ENCODE measurements at places on chromosomes 7 and 10. TPM values are rescaled to one million over a fixed set of nuclear protein-coding genes. Genes with fewer than 3 reads are reported as not detected.

DNA sequence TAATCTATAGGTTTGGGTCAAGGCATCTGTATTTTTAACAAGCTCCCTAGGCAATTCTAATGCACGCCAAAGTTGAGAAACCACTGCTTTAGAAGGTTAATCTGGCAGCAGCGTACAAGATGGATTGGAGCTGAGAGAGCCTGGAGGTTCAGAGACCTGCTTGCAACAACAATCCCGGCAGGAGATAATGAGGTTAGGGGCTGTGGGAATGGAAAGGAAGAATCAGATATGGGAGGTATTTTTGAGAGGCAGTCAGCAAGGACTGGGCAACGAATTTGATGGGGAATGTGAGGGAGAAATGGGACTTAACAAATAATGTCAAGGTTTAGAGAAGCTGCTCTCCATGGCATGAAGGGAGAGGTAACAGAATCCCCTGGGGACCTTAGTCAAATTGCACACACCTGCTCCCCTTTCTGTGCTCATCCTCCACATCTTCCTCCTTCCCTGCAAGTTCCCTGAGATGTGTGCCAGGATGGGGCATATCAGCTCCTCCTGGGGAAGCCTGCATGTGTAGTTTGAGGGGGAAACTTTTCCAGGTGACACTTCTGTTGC lies 731.0 kb upstream of the GALNT17 start:
- no peak for DNase-seq

- DNase-seq, result no peak
These were observed 14.9 kb upstream of the CCDC3 start for GRCh38 chr10:13016426-13016825.

DNA sequence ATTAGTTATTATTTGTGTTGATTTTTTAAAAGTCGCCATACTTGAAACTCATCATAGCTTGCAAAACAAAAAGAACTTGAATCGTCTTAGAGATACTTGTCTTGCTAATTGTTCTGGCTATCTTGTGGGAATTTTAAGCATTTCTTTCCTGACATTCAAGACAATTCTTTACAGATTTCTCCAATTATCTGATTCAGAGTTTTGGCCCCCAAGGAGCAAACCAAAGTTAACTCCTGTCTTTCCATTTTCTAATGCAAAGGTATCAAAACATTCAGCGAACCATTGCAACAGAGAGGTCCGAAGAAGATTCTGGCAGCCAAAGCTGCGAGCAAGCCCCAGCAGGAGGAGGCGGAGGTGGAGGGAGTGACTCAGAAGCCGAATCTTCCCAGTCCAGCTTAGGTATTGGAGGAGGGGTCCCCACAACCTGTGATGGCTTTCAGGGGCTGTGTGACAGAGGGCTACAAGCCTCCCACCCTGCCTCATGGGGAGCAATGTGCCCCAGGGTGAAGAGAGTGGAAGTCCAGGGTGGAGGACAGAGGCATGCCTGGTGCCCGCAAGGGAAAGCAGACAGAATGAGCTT lies 119.4 kb upstream of the STK17A start:
- DNase-seq, result no peak

GRCh38 chr7:71793251-71793650 lies 618.9 kb downstream of the CALN1 start:
- DNase-seq, result no peak

- no peak for DNase-seq
These were observed 51.8 kb downstream of the MGMT start for GRCh38 chr10:129518793-129519192.

GRCh38 chr10:84306751-84307384 lies 21.5 kb upstream of the CCSER2 start:
- no peak for DNase-seq

GRCh38 chr7:77415476-77415822 lies 700 bp downstream of the GSAP start:
- DNase-seq, result peak; percentile 28

- DNase-seq, result no peak
These were observed 84.1 kb downstream of the SNX10 start for GRCh38 chr7:26375726-26376174.

DNA sequence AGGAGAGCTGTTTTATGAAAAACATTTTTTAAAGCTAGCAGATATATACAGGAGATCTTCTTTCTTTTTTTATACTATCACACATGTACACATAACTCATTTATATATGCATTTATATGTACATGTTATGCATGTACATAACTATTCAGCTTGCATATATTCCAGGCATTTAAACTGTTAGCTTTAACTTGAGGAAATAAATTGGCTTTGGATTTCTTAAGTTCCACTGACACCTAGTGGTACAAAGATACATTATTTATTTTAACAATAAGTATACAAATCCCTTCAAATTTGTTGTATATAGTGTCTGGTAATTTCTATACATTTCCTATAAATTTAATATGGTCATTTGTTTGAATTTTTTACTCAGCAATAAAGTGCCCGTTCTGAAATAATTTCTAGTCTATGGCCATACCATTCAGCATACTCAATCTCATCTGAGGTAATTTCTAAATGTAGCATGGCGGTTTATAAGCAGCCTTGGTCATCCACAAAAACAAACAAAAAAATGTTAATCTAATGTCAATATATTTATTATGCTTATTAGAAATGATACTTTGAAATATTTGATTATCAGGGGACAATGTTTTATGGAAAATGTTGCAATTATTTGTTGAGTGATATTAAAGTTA lies 11.6 kb downstream of the ZDHHC6 start:
- no peak for DNase-seq

- DNase-seq, result no peak
These were observed 51.5 kb upstream of the GRM3 start for GRCh38 chr7:86592185-86592584.

DNA sequence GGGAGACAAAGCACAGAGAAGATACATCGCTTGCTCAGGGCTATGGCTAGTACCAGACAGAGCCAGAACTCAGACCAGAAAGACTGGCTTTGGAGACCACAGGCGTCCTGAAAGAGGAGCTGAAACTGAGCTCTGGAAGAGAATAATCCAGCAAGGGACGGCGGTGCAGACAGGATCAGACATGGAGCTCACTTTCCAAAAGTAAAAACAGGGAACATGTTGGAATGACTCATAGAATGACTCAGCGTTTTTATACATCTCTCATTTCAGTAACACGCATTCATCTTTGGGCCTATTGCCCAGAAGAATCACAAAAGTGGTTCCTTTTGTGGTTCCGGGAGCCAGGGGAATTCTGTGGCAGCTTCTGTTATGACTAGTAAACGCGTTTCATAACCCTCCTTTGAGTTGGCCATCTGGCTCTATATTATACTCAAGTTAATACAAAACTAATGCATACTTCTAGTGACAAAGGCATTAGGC lies 37.2 kb downstream of the PLEKHS1 start:
- peak; percentile 38 for DNase-seq

DNA sequence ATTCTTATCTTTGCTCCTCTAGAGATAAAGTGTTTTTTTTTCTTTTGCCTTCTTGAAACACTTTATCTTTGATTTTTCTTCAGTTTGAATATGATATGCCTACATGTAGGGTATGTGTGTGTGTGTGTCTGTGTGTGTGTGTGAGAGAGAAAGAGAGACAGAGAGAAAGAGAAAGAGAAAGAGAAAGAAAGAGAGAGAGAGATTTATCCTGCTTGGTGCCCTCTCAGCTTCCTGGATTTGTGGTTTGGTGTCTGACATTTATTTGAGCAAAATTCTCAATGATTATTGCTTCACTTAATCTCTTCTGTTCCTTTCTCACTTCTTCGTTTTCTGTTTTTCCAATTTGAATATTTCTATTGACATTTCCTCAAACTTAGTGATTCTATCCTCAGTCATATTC lies 60.3 kb downstream of the RAB18 start:
- no peak for DNase-seq

- no peak for DNase-seq
These were observed 116.6 kb downstream of the AOAH start for GRCh38 chr7:36607721-36608095.

Gene OR2A12
- not detected for total RNA-seq

Gene BHLHA15
- total RNA-seq, result 2.4 TPM

Gene DYDC2
- total RNA-seq, result not detected

Gene PDE6C
- not detected for total RNA-seq

Gene LRIT1
- total RNA-seq, result not detected

Gene ABCC2
- 0.72 TPM for total RNA-seq
